ENCODE measurements at places on chromosomes 5 and 9. TPM values are rescaled to one million over a fixed set of nuclear protein-coding genes. Genes with fewer than 3 reads are reported as not detected.

DNA sequence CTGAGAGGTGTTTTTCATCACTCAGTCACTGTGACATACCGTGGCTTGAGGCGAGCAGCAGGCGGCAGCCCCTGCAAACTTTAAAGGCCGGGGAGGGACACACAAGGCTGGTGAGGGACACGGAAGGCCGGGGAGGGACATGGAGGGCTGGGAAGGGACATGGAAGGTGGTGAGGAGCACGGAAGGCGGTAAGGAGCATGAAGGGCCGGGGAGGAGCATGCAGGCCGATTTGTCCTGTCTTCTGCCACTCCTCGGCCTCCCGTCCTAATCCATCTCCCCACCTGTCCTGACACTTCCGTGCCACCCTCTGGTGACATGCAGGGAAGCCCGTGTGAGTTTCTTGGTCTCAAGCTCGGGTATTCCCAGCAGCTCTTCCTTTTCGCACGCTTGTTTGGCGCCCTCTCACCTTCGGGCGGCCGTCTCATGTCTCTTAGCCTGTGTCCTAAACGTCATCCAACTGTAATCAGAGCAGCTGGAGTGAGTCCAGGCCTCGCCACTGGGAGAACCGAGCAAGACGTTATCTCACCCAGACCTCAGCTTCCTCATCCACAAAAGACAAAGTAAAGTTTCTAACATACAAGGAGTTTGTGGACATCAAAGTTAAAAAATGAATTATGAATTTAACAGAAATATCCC is 126.5 kb downstream of the MRPL36 start:
- H3K4me3 ChIP-seq: no peak overlapping the region
- DNase-seq: no peak
- H3K36me3 ChIP-seq: no peaks in the 10 kb centered on the region

- no peak overlapping the region for H3K27ac ChIP-seq
- peaks cover 23% of the 10 kb centered on the region for H3K4me1 ChIP-seq
- no peaks in the 10 kb centered on the region for H3K27me3 ChIP-seq
- H3K36me3 ChIP-seq: peaks cover 3% of the 10 kb centered on the region
- no peak for DNase-seq
These were observed 588.3 kb downstream of the EBF1 start for GRCh38 chr5:158511454-158511853.

Gene PLPP7
- 0.65 TPM for total RNA-seq

DNA sequence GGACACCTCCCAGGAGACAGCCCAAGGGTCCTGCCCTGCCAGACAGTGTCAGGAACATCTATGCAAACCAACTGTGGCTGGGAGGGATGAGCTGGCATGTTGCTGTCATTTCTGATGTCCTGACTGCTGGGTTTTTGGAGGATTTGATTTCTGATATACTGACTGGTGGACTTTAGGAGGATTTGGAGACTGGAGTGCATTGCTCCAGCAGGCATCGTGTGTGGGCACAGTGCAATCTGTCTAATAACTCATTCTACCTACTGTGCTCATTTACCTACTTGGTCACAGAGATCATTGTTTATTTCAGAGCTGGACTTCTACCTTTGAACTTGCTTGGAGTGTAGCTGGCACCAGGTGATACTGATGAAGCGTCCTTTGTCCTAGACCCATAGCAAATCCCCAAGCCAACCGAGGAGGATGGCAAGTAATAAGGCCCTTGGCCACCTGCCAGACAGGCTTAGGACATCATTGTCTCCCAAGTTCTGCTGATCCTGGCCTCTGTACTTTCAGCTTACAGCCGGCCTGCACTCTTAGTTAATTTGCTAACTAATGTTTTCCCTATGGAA is 124.3 kb upstream of the ICE1 start:
- no peaks in the 10 kb centered on the region for H3K36me3 ChIP-seq
- H3K27ac ChIP-seq: no peak overlapping the region
- DNase-seq: no peak
- H3K27me3 ChIP-seq: no peaks in the 10 kb centered on the region

Gene PKN3
- 9.6 TPM for total RNA-seq

DNA sequence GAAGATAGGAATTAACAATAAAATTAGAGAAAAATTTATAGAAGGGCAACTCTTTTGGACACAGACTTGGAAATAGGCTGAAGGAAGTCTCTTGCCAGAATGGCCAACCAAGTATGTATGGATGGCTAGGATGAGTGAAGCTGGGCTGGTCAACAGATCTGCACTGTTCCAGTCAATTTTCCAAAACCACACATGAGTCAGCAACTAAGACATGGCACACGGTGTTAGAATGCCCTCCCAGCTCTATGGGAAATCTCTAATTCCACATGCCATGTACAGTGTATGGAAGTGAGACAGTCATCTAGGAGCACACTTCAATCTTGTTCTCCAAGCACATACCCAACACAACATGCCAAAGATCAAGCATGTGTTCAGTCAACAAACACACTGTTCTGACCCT is 129.6 kb downstream of the GLIS3 start:
- no peaks in the 10 kb centered on the region for H3K36me3 ChIP-seq
- H3K27me3 ChIP-seq: no peaks in the 10 kb centered on the region
- DNase-seq: no peak
- H3K27ac ChIP-seq: no peak overlapping the region
- no peaks in the 10 kb centered on the region for H3K4me1 ChIP-seq

- H3K27me3 ChIP-seq: peaks cover 61% of the 10 kb centered on the region
- H3K4me1 ChIP-seq: peaks cover 3% of the 10 kb centered on the region
- peak; percentile 30 for DNase-seq
- H3K27ac ChIP-seq: no peak overlapping the region
- H3K4me3 ChIP-seq: no peak overlapping the region
- H3K36me3 ChIP-seq: no peaks in the 10 kb centered on the region
These were observed 517 bp downstream of the KCNN2 start for GRCh38 chr5:114362197-114362976.

DNA sequence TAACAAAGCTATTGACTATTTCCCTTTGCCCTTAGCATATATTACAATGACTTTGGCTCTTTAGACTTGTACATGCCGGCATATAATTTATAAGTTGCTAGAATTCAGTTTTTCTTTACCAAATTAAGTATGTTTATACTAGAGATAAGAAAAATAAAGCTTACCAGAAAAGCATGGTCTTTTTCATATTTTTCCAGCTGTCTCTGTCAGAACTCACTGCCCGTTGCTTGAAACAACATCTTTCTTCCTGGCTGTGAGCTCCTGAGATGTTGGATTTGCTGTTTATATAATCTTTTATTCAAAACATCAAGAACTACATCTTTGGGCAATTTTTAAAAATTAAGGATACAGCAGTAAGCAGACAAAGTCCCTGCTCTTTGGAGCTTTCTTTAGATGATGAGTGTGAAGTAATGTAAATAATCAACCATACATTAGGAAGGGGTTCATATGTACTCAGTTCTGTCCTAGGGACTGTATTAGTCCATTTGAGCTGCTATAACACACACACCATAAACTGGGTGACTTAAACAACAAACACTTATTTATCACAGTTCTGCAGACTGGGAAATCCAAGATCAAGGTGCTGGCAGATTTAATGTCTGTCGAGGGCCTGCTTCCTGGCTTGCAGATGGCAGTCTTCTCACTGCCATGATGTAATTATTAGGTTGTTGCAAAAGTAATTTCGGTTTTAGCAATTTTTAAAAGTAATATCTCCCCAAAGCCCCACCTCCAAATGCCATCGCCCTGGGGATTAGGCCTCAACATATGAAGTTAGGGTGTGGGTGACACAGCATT is 45.4 kb upstream of the RANBP3L start:
- no peak for DNase-seq
- peaks cover 3% of the 10 kb centered on the region for H3K27me3 ChIP-seq
- H3K27ac ChIP-seq: no peak overlapping the region
- H3K4me1 ChIP-seq: no peaks in the 10 kb centered on the region
- H3K4me3 ChIP-seq: no peak overlapping the region
- H3K36me3 ChIP-seq: no peaks in the 10 kb centered on the region

GRCh38 chr5:158814521-158814920 is 285.2 kb downstream of the EBF1 start:
- no peaks in the 10 kb centered on the region for H3K27me3 ChIP-seq
- H3K4me3 ChIP-seq: no peak overlapping the region
- H3K4me1 ChIP-seq: peaks cover 29% of the 10 kb centered on the region
- peaks cover 15% of the 10 kb centered on the region for H3K36me3 ChIP-seq
- no peak overlapping the region for H3K27ac ChIP-seq

- H3K27me3 ChIP-seq: peaks cover 67% of the 10 kb centered on the region
- no peak overlapping the region for H3K27ac ChIP-seq
- peaks cover 14% of the 10 kb centered on the region for H3K4me1 ChIP-seq
- H3K36me3 ChIP-seq: peaks cover 6% of the 10 kb centered on the region
- H3K4me3 ChIP-seq: peak overlapping the region; percentile 78
These were observed 535 bp upstream of the NFIB start for GRCh38 chr9:14314424-14314928.

GRCh38 chr9:130089141-130089540 is 35.4 kb downstream of the GPR107 start:
- H3K27ac ChIP-seq: no peak overlapping the region
- H3K4me1 ChIP-seq: peaks cover 5% of the 10 kb centered on the region
- peaks cover 23% of the 10 kb centered on the region for H3K36me3 ChIP-seq
- no peaks in the 10 kb centered on the region for H3K27me3 ChIP-seq
- no peak for DNase-seq

DNA sequence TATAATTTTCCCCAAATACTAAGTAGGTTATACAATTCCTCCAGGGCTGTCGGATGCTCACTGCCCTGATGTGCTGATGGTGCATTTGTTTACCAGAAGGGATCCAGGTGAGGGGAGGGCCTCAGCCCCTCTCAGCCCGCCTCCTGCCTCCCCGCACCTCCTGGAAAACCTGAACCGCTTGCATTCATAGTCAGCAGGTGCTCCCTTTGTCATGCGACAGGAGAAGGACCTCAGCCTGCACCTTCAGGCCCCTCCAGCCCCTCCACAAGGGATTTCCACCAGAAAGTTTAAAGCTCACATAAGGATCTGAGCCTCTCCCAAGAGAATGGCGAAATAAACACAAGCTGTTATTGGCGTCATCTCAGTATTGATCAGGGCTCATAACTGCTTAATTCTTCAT is 36.5 kb upstream of the NTNG2 start:
- no peaks in the 10 kb centered on the region for H3K36me3 ChIP-seq
- no peak overlapping the region for H3K27ac ChIP-seq
- DNase-seq: no peak

DNA sequence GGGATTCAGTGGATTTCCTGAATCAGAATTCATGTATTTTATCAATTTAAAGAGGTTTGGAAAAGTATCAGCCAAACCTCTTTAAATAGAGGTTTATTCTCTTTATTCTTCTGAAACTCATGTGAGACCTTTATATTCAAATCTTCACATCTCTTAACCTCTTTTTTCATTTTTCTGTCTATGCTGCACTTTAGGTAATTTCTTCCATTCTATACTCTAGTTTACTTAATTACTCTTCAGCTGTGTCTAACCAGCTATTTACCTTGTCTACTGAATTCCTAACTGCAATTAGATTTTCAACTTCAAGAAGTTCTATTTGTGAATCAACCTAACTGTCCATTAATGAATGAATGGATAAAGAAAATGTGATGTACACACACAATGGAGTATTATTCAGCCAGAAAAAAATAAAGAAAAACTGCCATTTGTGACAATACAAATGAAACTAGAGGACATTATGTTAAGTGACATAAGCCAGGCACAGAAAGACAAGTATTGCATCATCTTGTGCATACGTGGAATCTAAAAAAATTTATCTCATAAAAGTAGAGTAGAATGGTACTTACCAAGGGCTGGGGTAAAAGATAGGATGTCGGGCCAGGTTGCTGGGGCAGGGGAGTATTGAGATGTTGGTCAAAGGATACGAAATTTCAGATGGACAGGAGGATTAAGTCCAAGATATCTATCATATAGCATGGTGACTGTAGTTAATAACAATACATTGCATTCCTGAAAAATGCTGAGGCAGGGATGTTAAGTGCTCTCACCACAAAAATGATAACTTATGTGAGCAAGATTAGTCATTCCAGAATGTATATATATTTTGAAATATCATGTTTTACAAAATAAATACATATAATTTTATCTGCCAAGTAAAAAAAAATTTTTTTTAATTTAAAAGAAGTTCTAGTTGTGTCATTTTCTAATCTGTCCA is 129.5 kb upstream of the LRRTM2 start:
- no peak overlapping the region for H3K27ac ChIP-seq
- no peaks in the 10 kb centered on the region for H3K36me3 ChIP-seq
- no peak for DNase-seq
- H3K27me3 ChIP-seq: no peaks in the 10 kb centered on the region
- H3K4me1 ChIP-seq: no peaks in the 10 kb centered on the region
- H3K4me3 ChIP-seq: no peak overlapping the region

DNA sequence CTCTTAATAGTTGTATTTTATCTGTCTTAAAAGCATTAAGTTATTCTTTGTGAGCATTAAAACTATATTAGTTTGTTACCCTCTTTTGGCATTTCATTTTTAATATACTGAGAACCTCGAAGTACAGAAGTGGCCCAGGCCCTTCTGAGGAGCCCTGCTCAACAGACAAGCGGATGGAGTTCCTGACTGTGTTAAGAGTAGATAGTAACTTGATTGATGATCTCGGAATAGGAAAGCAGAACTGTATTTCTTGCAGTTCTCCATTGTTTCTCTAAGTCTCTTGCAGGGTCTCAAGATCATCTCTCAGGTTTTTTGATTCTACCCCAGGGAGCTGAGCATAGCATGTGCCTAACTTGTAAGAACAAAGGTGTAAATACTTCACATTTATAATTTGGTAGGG is 139.6 kb downstream of the SMARCA2 start:
- H3K27ac ChIP-seq: no peak overlapping the region
- H3K4me1 ChIP-seq: peaks cover 28% of the 10 kb centered on the region
- no peak overlapping the region for H3K4me3 ChIP-seq
- no peak for DNase-seq
- peaks cover 23% of the 10 kb centered on the region for H3K36me3 ChIP-seq
- no peaks in the 10 kb centered on the region for H3K27me3 ChIP-seq

Gene CARTPT
- not detected for total RNA-seq

DNA sequence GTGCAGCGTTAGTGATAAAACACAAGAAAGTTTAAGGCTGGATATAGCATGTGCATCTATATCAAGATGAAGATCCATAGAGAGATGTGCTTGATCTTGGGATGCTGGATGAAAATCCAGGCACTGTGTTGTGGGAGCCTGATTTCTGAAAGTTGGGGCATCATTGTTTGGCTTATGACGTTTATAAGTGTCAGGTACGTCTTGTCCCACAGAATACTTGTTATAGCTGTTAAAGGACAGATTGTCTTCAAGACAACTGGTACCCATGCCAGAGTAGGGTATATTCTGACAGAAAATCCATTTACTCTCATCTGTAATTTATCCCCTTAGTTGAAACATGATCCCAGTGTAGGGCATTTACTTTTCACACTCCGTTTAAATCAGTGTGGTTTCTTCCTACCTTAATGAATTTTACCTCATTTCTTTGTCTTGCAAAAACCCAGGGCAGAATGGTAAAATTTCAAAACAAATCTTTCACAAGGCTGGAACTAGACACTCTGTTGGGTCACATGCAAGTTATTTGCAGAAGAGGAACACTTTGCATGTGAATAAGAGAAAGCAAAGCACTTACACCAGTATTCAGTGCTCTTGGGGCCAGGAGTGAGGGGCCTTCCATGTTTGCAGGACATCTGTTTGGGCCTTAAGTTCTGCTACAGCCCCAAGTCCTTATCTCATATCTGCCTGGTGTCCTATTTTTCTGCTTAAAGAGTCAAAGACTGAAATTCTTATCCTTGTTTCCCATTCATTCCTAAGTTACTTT is 73.3 kb downstream of the GHR start:
- H3K27ac ChIP-seq: no peak overlapping the region
- H3K4me3 ChIP-seq: no peak overlapping the region
- no peak for DNase-seq
- no peaks in the 10 kb centered on the region for H3K36me3 ChIP-seq
